ENCODE measurements at places on chromosomes 4 and X. TPM values are rescaled to one million over a fixed set of nuclear protein-coding genes. Genes with fewer than 3 reads are reported as not detected.

FAM9B gene
- total RNA-seq = 0.10 TPM

DNA sequence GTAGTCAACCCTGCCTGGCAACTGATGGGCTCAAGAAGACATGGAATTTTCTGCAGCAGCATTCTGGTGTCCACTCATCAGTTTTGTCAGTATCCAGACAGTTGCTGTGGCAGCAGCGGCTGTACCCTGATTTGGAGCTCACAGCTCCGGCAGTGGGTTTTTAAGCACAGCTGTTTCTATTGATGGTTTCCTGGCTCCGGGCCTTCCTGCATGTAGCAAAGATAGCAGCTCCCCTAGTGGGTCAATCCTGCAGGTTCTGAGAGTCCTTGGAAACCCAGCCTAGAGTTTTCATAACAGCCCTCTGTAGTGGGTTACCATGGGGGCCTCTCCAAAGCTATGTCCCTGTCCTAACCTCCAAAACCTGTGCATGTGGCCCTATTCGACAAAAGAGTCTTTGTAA is 84.0 kb upstream of the ATP6AP2 start:
- DNase-seq = peak; percentile 39

DNA sequence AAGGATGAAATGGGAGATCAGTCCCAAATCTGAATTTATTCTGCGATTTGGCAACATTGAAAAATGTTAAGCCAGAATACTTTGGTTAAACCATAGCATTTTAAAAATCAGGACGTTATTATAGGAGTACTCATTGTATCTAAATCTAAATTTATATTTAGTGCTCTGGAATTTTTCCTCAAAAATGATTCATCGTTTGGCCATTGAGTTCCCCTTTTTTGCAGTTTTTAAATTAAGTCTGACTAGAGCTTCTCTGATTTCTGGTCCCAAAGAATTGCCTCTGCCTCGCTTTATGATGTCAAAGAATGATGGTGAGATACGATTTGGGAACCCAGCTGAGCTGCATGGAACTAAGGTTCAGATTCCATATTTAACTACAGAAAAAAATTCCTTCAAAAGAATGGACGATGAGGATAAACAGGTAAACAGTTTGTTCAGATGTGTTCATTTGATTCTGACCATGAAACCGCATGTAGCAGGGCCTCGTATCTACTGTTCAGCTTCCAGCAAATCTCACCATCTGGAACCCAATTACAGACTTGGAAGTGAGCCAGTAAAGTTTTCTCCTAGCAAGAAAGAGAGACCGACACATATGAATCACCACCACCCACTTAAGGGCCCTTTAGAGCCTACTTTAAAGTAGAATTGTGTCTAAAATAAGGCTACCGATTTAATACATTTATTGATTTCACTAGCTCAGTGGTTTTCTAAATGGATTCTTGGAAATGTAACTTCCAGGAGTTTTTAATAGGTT is 75.6 kb downstream of the REPS2 start:
- DNase-seq = peak; percentile 84

DNA sequence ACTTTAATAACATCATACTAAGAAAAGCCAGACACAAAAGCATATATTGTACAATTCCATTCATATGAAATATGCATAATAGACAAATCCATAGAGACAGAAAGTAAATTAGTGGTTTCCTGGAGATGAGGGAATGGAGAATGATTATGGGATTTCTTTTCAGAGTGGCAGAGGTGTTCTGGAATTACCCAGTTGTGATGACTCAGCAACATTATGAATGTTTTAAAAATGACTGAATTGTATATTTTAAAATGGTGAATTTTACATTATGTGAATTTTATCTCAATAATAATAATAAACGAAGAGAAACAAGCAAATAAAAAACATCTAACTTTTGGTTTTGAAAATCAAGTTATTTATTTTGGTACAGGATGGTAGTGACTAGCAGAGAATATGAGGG is 11.2 kb downstream of the ZXDA start:
- DNase-seq = no peak
